ENCODE measurements at places on chromosomes 7 and 10. TPM values are rescaled to one million over a fixed set of nuclear protein-coding genes. Genes with fewer than 3 reads are reported as not detected.

SPDYE16 gene
- total RNA-seq = 0.08 TPM

PDLIM1 gene
- total RNA-seq = 11.6 TPM

EPDR1 gene
- total RNA-seq = 16.1 TPM

COL28A1 gene
- not detected for total RNA-seq

PON2 gene
- total RNA-seq = 51.7 TPM

HOXA2 gene
- 1.4 TPM for total RNA-seq

CDK14 gene
- total RNA-seq = 14.5 TPM

HMX2 gene
- not detected for total RNA-seq

PPP2R2D gene
- total RNA-seq = 24.4 TPM

DEPP1 gene
- total RNA-seq = 2.9 TPM

NRAP gene
- not detected for total RNA-seq

SPDYE2 gene
- not detected for total RNA-seq

CARD11 gene
- 1.7 TPM for total RNA-seq

SLC26A3 gene
- total RNA-seq = not detected

SERPINE1 gene
- total RNA-seq = 1.4 TPM

PLEKHA8 gene
- total RNA-seq = 6.4 TPM
